Mesenteric fat pad (tissue), 1 donor: ENCODE measurements at places on chromosomes 7 and 10. TPM values are rescaled to one million over a fixed set of nuclear protein-coding genes. Genes with fewer than 3 reads are reported as not detected.
A peak's percentile ranks its signal among the peaks of the same experiment; 100 is the strongest.

AFAP1L2 gene
- 3.9 TPM for total RNA-seq

CPN1 gene
- total RNA-seq, result not detected

ECHDC3 gene
- 161 TPM for total RNA-seq

AOAH gene
- 9.4 TPM for total RNA-seq

- peak; percentile 14 for DNase-seq
These were observed 23.0 kb upstream of the LEP start for GRCh38 chr7:128217967-128218652.

GRCh38 chr10:34002896-34003295, 668.4 kb upstream of the NRP1 start:
- no peak for DNase-seq

DNA sequence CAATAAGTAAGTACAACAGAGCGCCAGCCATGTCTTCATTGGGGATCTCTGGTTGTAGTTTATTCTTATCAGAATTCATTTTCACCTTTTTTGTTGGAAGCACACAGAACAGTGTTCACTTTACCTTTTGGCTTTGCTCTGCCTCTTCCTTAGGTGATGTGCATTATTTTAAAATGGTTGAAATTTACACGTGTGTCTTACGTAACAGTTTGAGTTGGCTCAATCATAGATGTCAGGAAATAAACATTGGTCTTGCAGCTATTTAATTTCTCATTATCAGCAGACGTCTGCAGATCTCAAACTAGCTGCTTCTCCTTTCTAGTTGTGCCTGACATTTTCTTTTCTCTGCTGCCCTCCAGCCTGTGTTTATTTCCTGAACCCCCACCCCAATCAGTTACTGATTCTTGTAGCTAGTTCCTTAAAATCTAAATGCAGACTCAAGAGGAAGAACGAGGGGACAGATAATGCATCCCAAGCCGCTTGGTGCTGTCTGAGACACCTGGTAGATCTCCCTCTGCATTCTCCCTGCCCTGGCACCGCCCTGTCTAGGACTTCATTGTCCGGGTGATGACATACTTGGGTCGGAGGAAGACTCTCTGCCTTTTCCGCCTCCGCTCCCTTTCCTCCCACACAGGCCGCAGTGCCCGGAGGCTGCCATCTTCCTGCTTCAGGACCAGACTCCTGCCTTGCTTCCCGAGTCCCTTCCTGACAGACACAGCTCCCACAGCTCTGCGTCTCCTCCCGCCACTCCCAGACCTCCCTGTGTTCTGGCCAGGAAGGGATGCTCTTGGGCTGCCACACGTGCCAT, 108.2 kb downstream of the ANKRD61 start:
- DNase-seq, result no peak

DNA sequence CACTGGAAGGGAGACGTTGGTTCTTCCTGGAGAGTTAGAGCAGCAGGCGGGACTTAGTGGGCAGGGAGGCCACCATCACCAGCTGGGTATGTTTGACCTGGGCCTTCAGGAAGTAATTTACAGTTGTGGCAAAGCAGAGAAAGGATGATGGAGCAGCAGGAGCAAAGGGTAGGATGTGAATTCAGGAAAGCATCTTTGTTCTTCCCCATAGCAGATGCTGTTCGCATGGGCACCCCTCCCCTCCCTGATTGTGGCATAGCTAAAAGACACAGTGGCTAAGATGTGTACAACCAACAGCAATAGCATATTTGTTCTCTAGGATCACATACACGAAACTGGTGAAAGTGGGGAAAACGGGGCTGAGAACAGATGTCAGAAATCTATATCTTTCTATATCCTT, 56.3 kb upstream of the ITPRID1 start:
- no peak for DNase-seq

DNA sequence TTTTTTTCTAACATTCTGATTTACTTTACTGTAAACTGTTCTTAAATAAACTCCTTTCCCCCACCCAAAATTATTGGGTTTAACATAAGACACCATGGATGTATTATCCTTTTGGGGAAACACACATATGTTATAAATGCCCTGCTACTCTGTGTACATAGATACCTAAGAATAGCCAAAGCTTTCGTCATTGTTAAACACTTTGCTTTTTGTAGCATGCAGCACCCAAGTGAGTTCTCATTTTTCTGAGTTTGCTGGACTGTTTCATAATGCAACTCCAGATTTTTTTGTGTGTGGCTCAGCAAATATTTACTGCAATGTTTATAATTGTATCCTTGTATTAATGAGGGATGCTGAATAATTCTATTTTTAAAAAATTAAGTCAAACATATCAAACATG, 86.9 kb downstream of the VTI1A start:
- DNase-seq, result no peak

GRCh38 chr7:132317701-132318351, 258.4 kb downstream of the PLXNA4 start:
- no peak for DNase-seq

DNA sequence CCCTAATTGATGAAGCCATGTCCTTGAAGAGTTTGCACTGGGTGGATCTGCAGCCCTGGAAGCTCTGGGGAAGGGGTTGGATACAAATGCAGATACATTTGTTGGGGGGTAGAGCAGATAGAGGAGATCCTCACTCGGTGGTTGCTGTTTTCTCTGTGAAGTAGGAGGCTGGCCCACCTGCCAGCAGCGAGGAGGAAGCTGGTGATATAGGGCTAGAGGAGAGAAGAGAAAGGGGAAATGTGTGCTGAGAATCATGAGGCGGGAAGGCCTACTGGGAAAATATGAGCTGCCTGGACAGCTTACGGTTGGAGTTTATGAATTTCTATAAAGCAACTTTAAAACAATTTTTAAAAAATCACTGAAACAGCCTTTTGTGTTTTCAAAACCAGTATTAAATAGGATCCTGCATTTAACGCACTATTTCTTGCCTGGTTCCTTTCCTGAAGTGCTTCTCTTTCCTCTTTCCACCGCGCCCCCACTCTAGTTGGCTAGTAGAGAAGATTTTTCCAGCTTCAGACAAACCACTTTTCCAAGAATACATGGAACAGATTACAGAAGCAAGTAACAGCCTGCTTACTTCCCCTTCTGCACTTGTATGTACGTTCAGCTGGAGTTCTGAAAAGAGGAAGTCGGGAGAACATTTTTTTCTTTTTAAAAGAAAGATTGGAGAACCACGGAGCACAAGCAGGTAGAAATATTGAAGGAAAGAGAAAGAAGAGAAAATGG, 100.6 kb upstream of the GLCCI1 start:
- no peak for DNase-seq

- DNase-seq, result no peak
These were observed 2.8 kb downstream of the TAS2R41 start for GRCh38 chr7:143480501-143480900.

DNA sequence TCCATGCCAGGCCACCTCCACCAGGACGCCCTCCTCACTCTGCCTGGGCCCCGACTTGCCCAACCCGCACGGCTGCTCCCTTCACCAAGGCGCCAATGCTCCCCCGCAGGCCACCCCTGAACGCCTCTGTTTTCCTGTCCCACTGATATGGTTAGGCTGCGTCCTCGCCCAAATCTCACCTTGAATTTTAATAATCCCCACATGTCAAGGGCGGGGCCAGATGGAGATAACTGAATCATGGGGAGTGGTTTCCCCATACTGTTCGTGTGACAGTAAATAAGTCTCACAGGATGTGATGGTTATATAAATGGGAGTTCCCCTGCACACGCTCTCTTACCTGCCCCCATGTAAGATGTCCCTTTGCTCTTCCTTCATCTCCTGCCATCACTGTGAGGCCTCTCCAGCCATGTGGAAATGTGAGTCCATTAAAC, 29.8 kb downstream of the RSU1 start:
- DNase-seq, result no peak
